ENCODE measurements at places on chromosomes 12 and 14. TPM values are rescaled to one million over a fixed set of nuclear protein-coding genes. Genes with fewer than 3 reads are reported as not detected.

- DNase-seq, result no peak
These were observed 1.5 kb downstream of the ASB2 start for GRCh38 chr14:93974833-93975232.

GRCh38 chr12:91984556-91984955, 161.1 kb downstream of the BTG1 start:
- no peak for DNase-seq

- no peak for DNase-seq
These were observed 19.1 kb downstream of the SLC25A47 start for GRCh38 chr14:100342195-100342594.

DNA sequence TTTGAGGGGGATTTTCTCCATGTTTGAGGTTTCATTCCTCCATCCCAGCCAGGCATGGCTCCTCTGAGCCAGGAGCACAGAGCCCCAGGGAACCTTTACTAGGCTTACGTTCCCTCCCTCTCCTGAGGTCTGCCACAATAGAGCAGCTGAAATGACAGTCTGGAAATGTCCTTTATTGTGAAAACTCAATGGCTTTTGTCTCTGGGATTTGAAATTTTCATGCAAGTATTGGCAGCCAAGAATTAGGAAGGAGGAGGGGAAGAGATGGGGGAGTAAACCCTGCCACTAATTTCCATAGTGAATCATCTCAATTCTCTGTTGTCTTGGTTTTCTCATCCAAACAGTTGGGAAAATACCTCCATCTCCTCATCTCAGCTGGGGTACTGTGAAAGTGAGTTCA, 2.6 kb upstream of the PLEKHG3 start:
- DNase-seq, result no peak

GRCh38 chr12:23337213-23337612, 612.3 kb downstream of the SOX5 start:
- no peak for DNase-seq

DNA sequence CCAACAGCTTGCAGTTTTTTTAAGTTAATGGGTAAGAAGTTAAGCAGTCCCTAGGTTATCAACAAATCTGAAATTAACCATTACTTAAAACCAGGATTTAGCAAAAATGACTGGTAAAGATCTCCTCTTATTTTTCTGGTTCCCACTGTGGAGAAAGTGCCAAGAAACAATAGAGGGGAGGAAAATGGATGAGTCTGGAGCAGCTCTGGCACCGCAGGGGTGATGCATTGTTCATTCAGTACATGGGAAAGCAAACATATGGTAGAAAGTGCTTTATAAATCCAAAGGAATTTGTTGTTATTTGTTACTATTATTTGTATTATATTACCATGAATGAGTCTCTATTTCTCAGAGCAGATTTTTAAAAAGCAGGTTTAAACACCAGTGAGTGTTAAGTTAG, 92.2 kb downstream of the DYRK2 start:
- no peak for DNase-seq

DNA sequence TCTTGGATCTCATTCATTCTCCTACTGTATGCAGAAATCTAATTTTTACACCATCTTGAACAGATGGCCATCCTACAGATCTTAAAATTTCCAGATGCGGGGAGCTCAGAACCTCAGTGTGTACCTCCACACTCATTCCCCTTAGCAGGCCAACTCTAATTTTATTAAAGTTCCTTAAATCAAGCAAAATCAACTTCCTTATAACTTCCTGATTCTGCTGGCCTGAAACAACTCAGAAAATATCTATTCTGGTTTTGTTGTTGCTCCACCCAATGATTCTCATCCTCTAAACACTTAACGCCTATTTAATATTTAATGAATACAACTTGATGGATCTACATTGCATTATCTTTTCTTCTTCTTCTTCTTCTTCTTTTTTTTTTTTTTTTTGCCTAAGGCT, 3.1 kb downstream of the EMP1 start:
- DNase-seq, result no peak

DNA sequence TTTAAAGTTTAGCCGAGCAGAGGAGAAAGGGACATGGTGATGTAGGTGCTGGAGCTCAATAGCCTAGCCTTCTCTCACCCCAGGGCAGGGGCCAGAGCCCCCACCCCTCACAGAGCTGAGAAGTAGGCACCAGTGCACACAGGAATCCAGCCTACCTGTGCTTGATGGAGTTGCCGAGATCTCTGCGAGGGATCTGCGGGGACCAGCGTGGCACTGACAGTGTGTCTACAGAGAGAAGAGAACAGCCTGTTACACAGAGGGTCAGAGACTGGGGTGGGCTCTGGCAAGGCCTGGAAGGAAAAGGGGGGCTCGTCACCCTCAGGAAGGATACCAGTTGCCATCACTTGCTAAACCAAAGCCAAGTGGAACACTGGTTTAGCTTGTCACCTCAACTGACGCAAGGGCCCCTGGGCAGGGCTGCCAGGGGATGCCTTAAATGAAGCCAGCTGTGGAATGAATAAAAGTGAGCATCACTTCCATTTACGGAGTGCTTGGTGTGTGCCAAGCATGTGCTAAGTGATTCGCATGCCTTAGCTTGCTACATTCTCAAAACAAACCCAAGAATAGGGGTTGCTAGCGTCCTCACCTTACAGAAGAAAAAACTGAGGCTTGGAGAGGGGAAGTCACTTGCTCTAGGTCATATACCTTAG, 220.8 kb upstream of the NOS1 start:
- no peak for DNase-seq

DNA sequence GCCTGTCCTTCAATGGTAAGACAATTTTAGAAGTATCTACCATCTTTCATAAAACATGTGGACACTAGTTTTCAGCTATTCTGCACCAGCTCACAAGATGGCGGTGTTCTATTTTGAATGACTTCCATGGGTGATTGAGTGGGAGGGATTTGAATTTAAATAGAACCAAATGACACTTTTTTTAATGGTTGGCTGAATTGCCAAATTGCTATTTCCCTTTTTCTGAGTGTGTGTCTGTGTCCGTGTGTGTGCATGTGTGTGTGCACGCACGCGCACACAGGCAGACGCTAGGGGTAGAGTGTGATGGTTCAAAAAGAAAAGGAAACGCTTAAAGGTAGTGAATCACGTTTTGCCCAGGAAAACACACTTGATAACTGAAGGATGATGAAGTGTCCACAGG, 362.6 kb downstream of the DAD1 start:
- no peak for DNase-seq

GRCh38 chr12:10119066-10119465, 10.9 kb downstream of the CLEC7A start:
- DNase-seq, result no peak

DNA sequence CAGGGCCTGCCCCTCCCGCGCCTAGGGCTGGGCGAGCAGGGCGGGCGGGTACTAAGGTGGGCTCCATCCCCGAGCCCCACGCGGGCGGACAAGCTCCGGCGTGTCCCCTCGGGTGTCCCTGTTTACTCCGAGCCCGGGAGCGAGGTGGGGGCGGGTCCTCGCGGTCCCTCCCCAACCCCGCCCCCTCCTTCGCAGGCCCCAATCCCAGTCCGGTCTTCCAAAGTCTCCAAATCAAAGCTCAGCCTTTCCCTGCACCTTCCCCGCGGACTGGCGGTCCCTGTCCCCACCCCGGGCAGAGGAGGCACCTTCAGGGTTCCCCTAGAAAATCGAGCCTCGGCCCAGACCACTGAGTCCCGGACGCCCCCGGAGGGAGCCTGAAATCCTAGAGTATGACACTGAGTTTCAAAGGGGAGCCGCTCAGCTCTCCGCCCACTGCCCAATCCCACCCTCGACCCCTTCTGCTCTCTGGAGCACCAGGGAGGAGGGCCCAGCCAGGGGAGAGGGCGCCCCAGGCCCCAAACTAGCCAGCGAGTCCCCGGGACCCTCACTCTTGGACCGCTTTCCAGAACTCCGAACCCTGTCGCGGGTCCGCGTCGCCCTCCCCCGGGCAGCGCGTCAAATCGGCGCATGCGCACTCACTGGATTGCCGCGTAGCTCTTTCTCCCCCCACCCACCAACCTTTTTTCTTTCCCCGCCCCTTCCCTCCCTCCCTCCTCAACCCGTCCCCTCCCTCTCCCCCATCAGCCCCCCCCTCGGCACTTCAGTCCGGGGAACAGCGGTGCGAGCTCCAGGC, at the start of gene LRP1:
Gene LRP1, plus strand, starts transcription at position 758 of the 793 bp plus-strand sequence. CDS start 482 bp downstream, outside the sequence.
- DNase-seq, result peak; percentile 95

GRCh38 chr14:69043596-69044260, 64.6 kb upstream of the ACTN1 start:
- no peak for DNase-seq

DNA sequence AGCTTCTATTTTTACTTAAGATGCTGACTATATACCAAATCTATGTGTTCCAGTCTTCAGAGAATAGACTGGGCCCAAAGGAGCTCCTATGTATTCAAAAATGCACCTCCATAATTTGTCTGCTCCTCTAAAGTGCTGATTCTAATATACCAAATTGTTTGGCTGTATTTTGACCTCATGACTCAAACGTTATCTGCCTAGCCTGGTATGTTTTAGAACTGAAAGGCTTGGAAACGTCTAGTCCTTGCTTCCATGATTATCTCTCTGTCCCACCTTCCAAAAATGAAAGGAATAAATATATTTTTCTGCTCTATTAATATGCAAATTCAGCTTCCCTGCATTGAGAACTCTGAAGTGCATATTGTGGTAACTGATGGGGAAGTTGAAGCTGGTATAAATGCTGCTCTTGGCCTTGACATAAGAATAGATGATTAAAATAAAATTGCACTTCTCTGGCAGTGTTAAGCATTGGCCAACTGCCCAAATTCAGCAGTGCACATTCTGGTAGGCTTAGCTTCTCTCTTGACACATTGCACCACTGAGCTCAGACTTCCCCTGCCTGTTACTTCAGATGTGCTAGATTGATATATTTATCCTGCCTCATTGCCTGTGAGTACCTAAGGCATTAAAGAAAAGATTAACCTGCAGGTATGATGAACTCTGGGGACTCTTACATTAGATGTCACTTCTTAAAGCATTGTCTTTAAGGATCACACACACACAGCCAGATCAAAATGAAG, 882.3 kb downstream of the RPS29 start:
- no peak for DNase-seq

DNA sequence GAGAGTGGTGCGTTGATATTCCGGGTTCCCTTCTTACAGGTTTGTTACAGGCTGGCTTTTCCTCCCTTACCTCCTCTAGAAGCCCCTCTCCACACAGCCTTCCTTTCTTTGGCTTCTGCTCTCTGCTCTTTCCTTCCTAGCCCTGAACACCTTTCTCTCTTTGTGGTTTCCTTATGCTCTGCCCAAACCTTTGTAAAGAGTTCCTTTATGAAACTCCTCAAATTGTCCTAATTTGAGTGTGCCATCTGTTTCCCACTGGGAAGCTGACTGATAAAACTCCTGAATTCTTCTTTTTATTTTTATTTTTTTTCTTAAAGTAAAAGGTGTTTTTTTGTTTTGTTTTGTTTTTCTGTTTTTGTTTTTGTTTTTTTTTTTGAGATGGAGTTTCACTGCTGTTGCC, 60.1 kb upstream of the OTX2 start:
- no peak for DNase-seq

GRCh38 chr14:59435987-59436386, 29.2 kb downstream of the GPR135 start:
- DNase-seq, result no peak

GRCh38 chr14:76531821-76532318, 155.9 kb downstream of the ESRRB start:
- DNase-seq, result no peak

GRCh38 chr12:124754949-124755800, 108.5 kb downstream of the SCARB1 start:
- peak; percentile 89 for DNase-seq

The SLC17A8 gene
- total RNA-seq, result not detected

The SERPINA5 gene
- total RNA-seq, result 8.8 TPM

The GALNT9 gene
- total RNA-seq, result not detected

The ADAM20 gene
- 3.6 TPM for total RNA-seq

The SPTB gene
- total RNA-seq, result 14.8 TPM

The KRT3 gene
- total RNA-seq, result not detected

The PMEL gene
- 0.49 TPM for total RNA-seq

The SMIM41 gene
- total RNA-seq, result 12.4 TPM

The EAPP gene
- total RNA-seq, result 34.6 TPM

The MYF6 gene
- total RNA-seq, result not detected

The RHOJ gene
- 55.9 TPM for total RNA-seq

The KRT80 gene
- total RNA-seq, result 0.13 TPM

The NEDD1 gene
- 22.2 TPM for total RNA-seq

The TMEM121 gene
- 8.7 TPM for total RNA-seq

The KLRF1 gene
- 1.8 TPM for total RNA-seq
